ENCODE measurements at places on chromosomes 12 and 14.

- DNase-seq, result no peak
Observed at GRCh38 chr12:114073076-114073475, 107.0 kb upstream of the RBM19 start.

GRCh38 chr14:35243956-35244355 lies 48.2 kb upstream of the PSMA6 start:
- no peak for DNase-seq

DNA sequence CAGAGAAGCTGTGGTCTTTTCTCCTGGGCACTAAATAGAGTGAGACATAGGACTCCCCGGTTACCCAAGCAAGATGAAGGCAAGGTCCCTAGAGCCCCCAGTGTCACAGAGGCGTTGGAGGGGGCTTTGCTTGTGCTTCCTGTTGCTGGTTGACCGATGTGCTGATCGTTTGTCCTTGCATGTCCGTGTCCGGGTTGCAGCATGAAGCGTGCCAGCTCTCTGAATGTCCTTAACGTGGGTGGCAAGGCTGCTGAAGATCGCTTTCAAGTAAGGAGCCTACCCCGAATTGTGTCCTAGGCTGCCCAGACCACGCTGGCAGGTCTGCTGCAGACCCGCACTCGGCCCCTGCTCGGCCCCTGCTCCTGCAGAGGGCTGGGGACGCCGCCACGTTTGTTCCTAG lies 23.1 kb downstream of the XRCC3 start:
- no peak for DNase-seq

DNA sequence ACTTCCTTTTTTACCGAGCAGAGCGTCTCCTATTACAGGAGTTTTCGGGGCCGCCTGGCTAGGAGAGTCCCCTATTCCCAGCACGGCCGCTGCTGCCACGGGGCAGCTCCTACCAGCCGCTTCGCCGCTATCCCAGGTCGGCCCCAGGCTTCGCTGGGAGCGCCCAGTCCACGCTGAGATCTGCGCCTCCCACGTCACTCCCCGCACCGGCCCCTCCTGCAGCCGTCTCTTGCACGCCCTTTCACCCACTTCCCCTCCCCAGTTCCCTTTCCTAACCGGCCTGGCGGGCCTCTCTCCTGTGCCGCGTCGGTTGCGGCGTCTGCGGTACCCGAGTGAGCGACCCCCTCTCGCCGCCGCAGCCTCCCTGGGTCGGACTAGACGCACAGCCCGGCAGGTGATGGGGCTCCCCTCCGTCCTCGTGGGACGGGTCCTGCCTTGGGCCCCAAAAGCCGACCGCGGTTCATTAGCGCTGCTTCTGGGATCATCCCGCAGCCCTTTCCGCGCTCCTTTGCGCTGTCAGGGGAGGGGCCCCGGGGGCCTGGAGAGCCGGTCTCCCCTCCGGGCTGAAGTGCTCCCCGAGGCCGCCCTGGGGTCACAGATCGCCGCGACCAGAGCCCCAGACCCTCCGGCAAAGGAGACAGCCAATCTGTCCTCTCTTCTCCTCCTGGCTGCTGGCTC lies 1318.4 kb downstream of the TMEM121 start:
- DNase-seq, result no peak

DNA sequence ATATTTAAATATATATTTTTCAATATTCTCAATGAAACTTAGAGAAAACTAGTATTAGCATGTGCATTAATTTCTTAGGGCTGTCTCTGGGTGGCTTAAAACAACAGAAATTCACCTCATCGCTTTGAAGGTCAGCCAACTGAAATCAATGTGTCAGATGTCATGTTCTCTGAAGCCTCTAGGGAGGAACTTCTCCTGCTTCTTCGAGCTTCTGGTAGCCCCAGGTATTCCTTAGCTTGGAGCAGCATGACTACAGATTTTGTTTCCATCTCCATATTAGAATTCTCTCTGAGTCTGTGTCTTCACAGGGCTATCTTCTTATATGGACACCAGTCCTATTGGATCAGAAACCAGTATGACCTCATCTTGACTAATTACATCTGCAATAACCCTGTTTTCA lies 221.5 kb downstream of the PDZRN4 start:
- DNase-seq, result no peak

GRCh38 chr12:66235626-66236281 lies 46.7 kb downstream of the IRAK3 start:
- DNase-seq, result no peak

DNA sequence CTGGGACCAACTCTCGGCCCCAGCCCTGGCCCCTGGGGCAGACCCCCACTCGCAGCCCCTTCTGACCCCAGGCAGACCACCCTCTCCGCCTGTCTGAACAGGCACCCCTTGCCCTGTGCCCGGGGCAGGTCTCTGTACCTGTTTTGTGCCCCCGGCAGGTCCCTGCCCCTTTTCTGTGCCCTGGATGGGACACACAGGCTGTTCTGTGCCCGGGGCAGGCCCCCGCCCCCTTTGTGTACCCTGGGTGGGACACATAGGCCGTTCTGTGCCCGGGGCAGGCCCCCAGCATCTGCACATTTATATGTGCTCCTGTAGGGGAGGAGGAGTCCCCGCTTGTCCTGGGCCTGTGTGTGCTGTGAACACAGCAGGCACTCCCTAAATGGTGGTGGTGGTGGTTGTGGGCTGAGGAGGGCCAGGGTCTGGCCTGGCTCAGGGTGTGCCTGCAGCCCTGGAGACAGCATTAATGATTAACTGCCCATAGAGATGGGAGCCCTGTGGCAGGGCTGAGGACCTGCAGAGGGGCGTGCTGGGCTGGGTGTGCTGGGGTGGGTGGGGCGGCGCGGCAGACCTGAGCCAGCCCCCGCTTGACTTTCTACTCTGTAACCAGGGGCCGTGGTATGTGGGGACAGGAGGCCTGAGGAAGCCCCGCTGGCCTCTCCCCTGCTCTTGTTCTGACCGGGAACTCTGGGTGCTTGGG lies 3.7 kb downstream of the FBRSL1 start:
- no peak for DNase-seq

DNA sequence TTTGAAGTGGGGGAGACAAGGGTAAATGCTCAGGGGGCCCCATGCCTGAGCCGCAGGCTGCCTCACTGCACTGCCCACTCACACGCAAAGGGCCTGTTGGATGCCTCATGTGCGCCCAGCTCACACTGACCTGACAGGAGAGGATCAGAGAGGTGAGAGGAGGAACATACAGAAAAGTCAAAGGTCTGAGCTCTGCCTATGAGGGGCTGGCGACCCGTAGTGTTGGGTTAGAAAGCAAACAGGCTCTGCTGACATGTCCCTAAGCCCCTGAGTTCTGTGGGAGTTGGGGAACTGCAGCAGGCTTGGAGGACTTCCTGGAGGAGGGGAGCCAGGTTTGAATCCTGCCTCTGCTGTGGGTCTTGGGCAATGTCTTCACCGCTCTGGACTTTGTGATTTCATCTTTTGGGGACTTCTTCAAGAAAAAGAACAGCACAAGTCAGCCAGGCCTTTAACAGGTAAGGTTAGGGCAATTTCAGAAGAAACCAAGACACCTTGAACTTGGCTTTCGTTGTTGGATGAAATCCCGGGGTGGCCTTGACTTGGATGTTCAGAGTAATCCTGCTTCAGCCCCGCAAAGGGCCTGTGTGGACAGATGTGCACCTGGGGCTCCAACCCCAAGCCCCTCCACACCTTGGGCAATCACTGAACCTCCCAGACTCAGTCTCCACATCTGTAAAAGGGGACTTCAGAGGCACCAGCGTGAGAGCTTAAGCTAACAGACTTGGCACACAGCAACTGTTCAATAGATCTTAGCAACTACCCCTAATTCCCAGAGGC lies 116.8 kb downstream of the SCARB1 start:
- DNase-seq, result no peak

GRCh38 chr12:56021889-56022497 lies 1.1 kb downstream of the IKZF4 start:
- no peak for DNase-seq

GRCh38 chr12:100127766-100128511 lies 14.7 kb downstream of the BLTP3B start:
- DNase-seq, result no peak

DNA sequence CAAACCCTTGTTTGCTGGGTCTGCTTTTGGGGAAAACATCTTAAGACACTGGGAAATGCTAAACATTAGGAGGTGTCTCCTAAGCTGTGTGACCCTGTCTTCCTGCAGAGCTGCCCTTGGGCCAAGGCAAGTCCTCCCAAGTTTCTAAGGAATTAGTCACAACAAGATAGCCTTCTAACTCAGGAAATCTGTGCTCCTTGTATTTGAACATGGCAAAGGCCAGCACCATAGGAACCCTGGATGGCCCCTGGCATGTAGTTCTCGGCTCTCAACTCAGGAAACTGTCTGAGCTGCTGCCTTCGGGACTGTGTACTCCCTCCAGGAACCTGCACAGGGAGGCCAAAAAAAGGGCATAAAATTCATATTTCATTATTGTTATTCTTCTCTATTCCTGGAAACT lies 37.6 kb upstream of the LTBP2 start:
- DNase-seq, result no peak

DNA sequence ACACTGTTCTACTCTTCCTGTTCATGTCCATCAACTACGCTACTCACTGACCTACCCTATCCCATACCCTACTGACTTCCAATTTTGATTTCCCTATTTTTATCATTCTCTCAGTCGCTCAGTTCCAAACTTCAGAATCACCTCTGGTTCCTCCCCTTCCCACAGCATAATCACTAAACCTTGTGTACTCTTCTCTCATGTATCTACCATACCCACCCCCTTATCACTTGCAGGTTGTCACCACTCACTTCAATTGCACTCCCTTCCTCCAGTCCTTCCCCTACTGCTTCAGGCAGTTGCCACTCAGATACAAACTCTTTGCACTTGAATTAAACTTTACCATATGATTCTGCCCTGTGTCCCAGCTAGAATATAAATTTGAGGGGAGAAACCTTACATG lies 6.3 kb downstream of the RACGAP1 start:
- DNase-seq, result no peak

GRCh38 chr12:79553863-79554574 lies 136.7 kb downstream of the PAWR start:
- no peak for DNase-seq

DNA sequence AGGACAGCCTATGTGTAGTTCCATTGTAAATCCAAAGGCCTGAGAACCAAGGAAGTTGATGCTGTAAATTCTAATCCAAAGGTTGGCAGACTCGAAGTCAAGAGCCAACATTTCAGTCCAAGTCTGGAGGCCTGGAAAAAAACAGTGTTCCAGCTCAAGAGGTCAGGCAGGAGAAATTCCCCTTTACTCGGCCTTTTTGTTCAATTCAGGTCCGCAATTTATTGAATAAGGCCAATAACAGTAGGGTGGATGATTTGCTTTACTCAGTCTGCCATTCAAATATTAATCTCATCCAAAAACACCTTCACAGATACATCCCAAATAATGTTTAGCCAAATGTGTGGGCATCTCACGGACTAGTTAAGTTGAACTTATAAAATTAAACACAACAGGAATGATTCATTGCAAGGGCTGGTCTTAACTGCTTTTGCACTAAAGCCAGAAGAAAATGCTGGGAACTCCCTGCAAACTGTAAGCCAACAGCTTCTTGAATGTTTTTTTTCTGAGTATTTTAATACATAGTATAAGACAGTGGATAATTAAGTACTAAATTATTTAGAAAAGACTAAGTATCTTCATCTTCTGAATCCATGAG lies 197.4 kb upstream of the GARIN6 start:
- DNase-seq, result no peak

GRCh38 chr12:129941618-129942017 lies 37.8 kb upstream of the TMEM132D start:
- no peak for DNase-seq

DNA sequence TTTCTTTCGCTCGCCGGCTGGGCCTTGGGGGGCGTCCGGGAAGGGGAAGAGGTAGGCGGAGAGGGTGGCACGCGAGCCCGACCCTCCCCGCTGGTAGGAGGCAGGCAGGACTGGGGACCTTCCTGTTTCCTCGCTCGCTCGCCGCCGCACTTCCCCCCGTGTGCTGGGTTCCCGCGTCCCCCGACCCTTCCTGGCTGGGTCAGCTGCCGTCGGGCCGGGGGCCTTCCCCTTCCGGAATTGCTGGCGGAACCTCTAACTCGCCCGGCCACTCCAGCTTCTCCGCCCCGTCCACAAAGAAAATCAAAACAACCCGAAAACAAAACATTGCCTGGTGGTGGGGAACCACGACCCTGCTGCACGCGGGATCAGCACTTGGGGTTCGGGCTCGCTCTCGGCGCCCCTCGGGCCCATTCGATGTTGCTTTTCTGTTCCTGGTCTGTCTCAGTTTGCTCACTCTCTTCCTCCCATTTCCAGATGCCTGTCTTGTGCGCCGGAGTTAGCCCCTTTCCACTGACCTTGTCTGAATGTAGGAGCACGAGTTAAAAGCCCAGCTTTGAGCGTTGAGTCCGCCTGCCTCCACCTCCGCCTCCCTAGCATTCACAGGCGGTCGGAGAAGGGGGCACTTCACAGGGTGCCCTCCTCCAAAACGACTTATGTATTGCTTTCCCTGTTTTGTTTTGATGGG lies 581 bp downstream of the PAPOLA start:
- DNase-seq, result no peak

DNA sequence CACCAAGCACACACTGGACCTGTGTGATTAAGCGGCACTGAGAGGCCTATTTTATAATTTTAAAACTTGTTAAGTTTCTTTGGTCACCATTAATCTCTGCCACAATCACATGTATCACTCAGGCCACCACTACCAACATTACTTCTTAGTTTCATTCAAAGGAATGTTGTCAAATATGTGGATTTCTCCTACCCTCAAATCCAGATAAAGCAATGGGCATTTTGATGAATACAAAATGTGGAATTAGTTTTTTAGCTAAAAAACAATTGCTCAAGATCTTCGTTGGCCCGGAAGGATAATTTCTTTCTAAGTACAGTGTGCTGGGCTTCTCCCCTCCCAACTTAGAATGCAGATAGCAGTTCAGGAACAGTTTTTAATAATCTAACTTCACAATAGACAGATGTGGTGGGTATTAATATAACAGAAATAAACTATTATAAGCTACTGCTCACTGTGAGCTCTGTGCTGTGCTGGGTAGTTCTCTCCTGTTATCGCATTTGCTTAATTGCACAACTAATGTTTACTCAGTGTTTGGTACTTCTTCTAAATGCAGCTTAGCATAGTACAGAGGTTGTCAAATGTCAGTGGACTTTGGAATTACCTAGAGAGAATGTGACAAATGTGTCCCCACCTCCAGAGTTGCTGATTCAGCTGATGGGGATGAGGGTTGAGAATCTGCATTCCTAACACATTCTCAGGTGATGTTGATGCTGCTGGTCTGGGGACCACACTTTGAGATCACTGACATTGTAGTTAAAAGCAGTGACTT lies 266.7 kb upstream of the AMIGO2 start:
- no peak for DNase-seq

GRCh38 chr14:85579942-85580341 lies 50.0 kb downstream of the FLRT2 start:
- DNase-seq, result no peak

GRCh38 chr12:13195250-13195649 lies 1.3 kb upstream of the EMP1 start:
- no peak for DNase-seq

Data from activated CD8-positive, alpha-beta memory T cell treated with anti-CD3 and anti-CD28 coated beads for 4 hours (primary cell).